RPMI7951 (cell line): ENCODE measurements at places on chromosomes 7 and 10.

- DNase-seq, result no peak
Observed at GRCh38 chr10:103067484-103067883, 125.6 kb downstream of the NT5C2 start.

- DNase-seq, result no peak
Observed at GRCh38 chr10:76302481-76302880, 871.1 kb downstream of the LRMDA start.

DNA sequence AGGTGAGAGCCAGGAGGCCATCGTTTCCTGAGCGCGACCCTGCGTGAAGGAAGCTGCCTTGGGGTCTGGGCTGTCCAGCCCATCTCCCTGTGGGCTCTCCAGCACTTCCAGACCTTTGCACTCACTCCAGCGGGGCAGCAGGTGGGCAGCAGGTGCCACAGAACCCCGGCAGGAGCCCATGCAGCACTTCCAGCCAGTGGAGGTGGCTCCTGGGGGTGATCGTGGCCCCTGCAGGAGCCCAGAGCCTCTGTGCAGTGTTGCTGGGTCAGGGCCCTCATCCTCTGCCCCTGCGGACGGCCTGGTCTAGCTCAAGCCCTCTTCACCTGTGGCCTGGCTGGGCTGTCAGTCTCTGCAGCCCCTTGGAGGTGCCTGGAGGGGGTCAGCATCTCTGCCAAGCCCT lies 59.9 kb downstream of the PWWP2B start:
- DNase-seq, result no peak

- DNase-seq, result no peak
Observed at GRCh38 chr10:100960251-100960650, 9.1 kb upstream of the SEMA4G start.

GRCh38 chr10:91672021-91672608 lies 39.2 kb upstream of the PPP1R3C start:
- DNase-seq, result peak; percentile 91

- no peak for DNase-seq
Observed at GRCh38 chr7:13035233-13035632, 347.8 kb downstream of the ARL4A start.

DNA sequence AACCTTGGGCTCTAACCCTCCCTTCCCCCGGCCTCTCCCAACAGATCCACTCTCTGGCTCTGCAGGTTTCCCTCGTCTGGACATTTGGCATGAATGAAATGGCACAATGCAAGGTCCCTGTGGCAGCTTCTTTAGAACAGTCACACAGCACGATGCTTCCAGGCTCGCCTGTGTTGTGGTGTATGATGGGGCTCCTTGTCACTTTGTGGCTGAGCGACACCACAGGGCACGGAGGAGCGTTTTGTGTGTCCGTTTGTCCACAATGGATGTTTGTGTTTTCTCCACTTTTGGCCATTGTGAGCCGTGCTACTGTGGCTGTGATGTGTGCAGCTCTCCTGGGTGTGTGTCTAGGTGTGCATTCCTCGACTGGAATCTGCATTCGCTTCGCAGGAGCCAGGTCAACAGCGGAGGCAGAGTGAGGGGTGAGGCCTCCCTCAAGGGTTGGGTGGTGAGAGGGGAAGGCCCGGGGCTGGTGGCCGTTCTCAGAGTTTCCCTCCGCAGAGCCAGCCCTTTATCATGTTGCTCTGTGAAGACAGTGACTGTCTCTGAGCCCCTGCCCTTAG lies 22.3 kb upstream of the SHH start:
- no peak for DNase-seq

GRCh38 chr10:47400786-47401185 lies 16.7 kb upstream of the ZNF488 start:
- no peak for DNase-seq

- peak; percentile 68 for DNase-seq
Observed at GRCh38 chr10:22805304-22805703, 90.9 kb upstream of the PIP4K2A start.

DNA sequence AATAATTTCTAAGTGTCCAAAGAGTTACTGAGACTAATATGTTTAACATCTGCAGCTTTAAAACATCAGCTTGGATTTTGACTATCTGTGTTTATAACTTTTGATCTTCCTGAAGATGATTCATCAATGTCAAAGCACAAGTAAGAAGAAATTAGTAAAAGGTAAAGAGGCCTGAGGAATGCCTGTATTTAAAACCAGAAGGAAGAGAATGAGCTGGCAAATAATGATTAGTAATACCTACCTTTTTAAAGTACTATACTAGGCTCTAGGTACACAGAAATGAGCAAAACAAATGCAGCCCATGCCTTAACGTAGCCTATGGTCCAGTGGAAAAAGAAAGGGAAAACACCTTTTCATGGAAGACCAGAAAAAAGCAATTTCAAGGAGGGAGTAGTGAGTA lies 158.0 kb downstream of the KCND2 start:
- DNase-seq, result no peak

DNA sequence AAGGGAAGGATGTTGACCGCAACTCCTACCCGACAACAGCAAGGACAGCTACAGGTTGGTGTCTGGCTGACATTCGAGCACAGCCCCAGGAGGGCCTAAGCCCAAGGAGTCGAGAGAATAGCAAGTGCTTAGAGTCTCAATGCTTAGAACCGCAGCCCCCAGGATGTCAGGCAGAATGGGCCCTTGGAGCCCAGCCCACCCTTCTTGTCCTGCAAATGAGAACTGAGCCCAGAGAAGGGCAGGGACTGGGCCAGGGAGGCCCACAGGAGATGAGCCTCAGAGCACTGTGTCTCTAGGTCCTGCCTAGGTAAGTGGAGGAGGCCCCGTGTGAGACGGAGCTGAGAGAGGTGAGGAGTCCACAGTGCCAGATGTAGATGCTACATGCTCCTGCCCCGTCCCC lies 173.3 kb upstream of the ZMIZ1 start:
- DNase-seq, result no peak
